ENCODE measurements at places on chromosomes 1 and 21.

GRCh38 chr1:4600615-4601460, 53.6 kb upstream of the AJAP1 start:
- DNase-seq, result no peak

- DNase-seq, result no peak
Measured at GRCh38 chr1:206550446-206550845, 43.1 kb downstream of the RASSF5 start.

GRCh38 chr1:10060311-10061100, 27.7 kb downstream of the UBE4B start:
- no peak for DNase-seq

DNA sequence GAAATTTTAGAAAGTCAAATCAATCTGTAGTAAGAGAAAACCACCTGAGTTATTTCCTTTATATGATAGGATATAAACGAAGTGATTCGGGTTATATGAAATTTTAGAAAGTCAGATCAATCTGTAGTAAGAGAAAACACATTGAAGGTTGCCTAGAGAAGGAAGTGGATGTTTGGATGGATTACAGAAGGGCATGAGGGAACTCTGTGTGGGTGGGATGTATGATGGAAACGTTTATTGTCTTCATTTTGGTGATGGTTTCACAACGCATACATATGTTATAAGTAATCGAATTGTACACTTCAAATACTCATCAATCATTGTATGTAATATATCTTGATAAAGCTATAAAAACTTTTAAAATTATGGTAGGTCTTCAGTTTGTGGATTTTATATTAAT, 5.1 kb downstream of the CR1 start:
- DNase-seq, result no peak

- no peak for DNase-seq
Measured at GRCh38 chr1:78281580-78281979, 209.2 kb upstream of the PTGFR start.

GRCh38 chr1:166165661-166166328, 1.0 kb downstream of the FAM78B start:
- peak; percentile 42 for DNase-seq

DNA sequence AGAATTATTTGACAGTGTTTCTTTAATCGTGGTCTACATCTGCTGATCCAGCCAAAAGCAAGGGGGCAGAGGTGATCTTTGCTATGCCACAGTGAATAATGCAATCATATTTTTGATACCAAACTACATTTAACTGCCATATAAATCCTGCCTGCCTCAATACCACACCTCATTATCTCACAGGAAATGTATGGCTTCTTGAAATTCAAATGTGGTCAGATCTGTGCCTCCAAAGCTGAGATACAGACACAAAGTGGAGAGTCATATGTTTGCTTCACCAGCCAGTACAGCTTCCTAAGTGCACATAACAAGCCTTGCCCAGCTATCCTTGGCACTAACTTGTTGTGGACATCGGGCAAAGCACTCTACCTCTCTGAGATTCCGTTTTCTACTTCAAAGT, 250.0 kb upstream of the NFIA start:
- DNase-seq, result no peak

- no peak for DNase-seq
Measured at GRCh38 chr1:56774067-56774609, 45.1 kb downstream of the FYB2 start.

- no peak for DNase-seq
Measured at GRCh38 chr1:46246548-46247435, 771 bp upstream of the RAD54L start.

Data from SK-N-DZ (cell line).